AML-193 (cell line): ENCODE measurements at places on chromosomes 5 and 9.

GRCh38 chr9:133961226-133962165, 30.6 kb downstream of the VAV2 start:
- DNase-seq = no peak

DNA sequence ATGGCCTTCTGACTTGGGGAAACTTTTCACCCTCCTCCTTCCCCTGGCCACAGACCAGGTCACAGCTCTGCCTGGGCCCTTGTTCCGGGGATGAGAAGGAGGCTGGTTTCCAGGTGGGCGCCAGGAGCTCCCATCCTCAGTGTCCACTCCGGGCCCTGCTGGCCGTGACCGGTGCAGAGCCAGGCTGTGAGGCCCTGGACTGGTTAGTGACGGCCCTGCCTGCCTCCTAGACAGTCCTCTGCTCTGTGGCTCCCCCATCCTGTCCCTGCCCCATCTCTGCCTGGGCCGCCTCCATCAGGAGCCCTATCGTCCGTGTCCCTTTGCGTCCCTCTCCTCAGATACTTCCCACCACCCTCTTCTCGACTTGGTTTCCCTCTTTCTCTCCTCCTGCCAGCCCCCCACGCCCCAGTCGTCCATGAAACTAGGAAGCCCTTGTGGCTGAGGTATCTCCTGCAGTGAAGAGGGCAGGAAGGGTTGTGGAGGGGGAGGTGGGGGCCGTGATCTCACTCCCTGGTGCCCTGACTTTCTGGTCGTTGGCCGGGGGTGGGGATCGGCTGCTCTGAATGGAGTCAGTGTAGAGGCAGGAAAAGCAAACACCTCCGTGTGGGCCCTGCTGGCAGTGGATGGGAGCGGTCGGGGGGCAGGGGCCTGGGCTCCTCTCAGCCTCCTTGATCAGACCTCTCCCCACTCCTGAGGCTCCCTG, 15.4 kb upstream of the CERCAM start:
- DNase-seq = no peak

GRCh38 chr9:18739127-18739526, 265.2 kb downstream of the ADAMTSL1 start:
- DNase-seq = no peak

DNA sequence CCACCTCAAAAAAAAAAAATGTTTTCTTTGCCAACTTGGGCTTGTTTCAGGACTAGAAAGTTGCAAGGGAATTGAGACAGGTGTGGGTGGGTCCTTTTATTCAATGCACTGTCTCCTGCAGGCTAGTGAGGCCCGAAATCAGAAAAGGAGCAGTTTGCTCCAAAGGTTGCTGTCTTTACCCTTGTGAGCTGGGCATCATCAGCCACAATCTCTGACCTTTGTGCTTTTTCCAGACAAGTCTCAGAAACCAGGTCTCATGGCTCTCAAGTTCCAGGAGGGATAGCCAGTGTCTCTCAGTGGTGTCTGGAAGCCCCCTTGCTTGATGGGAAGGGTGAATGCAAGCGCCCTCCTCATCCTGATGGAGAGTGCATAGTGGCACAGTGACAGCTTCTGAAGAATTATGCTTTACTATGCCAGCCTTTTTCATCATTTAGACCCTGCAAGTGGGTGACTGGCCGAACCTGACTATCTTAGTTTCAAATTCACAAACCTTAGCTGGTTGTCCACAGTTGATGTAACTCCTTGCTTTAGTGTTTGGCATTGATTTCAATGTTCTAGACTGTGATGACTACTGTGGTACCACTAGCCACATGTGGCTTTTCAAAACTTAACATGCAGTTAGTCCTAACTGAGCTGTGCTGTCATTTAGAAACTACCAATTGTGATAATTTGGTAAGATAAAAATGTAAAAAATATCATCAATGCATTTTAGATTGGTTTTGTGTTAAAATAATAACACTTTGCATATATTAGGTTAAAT, 468.6 kb downstream of the GADD45G start:
- no peak for DNase-seq

DNA sequence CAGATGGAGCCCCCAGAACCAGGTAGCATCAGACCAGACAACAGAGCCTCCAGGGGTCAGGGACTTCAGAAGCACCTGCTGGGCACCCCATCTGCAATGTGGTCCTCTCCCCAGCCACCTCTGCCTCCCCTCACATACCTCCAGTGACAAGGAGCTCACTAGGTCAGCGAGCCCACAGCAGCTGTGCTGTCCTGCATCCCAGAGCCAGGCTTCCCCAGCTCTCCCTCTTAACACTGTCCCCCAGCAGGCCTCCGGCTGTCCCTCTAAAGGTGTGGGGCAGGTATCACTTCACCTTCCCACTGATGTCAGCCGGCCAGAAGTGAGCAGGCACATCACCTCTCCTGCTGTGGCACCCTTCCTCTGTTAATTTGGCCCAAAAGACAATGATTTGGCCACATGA, 83.6 kb downstream of the LMX1B start:
- no peak for DNase-seq

- DNase-seq = no peak
Observed at GRCh38 chr5:62144401-62145022, 161.5 kb upstream of the KIF2A start.

DNA sequence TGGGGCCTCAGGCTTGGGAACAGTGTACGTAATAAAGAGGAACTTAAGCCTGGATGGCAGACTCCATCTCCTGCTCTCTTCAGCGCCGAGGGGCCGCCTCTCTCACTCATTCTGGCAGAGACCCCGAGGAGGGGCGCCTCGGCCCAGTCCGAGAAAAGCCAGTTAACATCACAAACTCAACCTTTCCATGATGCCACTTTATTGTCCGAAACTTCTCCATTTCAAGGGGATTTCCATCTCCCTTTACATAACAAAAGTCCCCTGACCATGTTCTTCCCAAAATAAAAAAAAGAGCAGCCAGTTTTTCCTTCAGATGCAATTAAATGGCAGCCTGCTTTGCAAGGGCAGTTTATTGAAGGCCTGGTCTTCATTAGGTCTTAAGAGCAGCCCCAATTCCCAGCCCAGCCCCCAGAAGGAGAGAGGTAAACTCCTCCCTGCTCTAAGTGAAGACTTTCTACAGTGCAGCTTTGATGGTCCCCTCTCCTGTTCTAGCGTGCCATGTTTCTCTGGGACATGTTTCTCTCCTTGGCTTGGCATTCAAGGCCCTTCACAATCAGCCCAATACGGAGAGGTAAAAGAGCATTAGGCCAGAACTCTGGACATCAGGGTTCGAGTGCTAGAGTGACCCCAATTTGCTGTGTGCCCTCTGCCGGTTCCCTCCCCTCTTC, 19.5 kb upstream of the RAB14 start:
- no peak for DNase-seq

- no peak for DNase-seq
Observed at GRCh38 chr9:116452634-116453033, 234.5 kb upstream of the TRIM32 start.

- no peak for DNase-seq
Observed at GRCh38 chr5:177475563-177476427, 2.4 kb upstream of the DBN1 start.

DNA sequence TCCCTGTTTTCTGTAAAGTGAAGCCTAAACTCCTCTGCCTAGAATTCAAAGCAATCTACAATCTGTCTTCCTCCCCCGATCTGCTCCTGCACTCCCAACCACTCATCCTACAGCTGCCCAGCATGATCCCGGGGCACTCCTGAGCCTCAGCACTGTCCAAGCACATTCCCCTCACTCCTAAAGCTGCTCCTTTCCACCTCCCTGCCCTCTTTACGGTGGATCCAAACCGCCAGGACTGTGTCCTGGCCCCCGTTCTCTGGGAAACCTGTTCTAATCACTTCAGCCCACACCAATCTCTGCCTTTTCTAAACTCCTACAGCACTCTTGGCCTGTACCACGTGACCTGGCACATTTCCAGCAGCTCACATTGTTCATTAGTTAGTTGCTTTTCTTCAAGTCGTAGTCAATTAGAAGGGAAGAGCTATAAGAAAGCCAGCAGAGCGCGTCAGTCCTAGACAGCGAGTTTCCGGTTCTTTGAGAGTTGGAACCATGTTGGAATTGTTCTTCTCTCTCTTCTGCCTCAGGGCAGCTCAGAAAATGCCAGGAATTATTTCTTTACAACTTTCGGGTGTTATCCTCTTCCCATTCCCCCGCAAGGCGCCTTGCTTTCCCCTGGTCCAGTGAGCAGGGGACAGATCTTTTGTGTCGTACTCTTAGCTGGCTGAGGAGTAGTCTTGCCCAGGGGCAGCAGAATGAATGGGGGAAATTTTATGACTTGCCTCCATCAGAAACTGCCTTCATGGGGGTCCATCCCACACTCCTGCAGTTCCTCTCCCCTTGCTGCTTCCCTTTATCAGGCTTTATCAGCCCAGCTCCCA, 60.7 kb downstream of the NRG2 start:
- no peak for DNase-seq

GRCh38 chr9:33202552-33203201, 35.5 kb upstream of the B4GALT1 start:
- no peak for DNase-seq

DNA sequence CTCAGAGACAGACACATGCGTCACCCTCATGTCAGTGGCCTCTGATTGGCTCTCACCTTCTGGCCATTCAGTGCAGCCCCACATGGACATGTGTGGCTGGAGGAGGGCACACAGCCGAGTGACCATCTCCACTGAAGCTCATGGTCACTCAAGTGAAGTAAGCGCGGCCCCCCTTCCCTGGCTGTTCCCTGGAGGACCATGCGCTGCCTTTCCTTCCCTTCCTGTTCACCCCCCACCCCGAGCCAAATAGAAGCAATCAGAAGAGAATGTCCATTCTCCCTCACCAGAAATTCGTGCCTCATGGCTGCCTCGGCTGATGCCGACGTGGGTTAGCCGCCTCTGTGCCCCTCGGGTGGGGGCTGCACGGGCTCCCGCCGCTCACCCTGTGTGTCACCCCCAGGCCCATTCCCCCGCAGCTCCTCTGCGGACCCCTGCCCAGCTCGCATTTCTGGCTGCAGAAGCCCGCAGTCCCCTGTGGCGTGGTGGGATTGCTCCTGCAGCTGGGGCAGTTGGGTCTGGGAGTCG, 12.5 kb upstream of the COL5A1 start:
- DNase-seq = no peak

DNA sequence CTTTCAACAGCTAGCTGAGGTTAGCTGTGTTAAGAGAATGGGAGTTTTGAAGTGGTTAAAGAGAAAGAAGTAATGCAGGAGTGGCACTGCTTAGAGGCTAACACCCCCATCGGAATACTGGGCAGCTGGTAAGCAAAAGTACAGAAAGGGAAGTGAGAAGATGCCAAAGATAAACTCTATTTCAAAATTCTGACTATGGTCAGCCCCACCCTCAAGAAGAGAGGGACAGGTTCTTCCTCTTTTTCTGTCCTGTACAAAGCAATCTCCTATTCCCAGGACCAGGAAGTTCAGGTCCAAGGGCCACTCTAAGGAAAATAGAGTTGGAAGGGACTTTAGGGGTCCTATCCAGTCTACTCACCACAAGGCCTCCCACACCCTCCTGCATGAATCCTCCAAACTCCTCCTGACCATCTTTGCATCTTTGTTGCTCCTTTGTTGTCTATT, 45.9 kb upstream of the JAK2 start:
- DNase-seq = peak; percentile 95

GRCh38 chr5:57468481-57469163, 14.0 kb downstream of the ACTBL2 start:
- no peak for DNase-seq

DNA sequence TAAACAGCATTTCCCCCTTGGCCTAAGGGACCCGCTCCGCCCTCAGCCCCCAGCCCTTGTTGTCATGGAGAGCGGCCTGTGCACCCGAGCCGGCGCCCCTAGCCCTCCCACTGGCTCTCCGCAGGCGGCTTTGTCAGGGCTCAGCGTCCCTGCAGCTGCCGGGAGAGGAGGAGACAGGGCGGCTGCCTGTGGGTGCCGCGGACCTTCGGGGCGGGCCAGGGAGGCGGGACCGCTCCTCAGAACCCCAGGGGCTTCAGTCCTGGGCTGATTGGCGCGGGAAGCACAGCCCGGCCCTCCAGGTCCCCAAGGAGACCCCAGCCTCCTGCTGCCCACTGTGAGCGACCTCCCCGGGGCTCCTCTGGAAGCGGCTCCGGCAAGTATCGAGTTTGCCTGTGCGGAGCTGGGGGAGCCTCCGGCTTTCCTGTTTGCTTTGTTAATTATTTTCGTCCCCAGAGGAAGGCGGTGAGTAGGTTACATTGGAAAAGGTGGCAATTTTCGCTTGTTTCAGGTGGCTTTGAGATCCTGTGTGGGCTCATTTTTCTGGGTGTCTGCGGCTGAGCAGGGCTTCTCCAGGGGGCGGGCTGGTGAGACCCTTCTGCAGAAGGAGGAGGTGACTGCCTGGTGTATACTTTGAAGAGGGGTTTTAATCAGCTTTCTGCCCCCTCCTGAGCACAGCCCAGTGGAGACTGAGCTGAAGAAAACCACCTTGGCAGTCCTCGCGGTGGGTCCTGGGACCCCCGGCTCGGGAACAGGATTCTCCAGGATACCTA, at the start of gene FGD3:
Gene FGD3, plus strand, starts transcription at position 256 of the 770 bp plus-strand sequence. CDS start 28,734 bp downstream, outside the sequence.
- no peak for DNase-seq

DNA sequence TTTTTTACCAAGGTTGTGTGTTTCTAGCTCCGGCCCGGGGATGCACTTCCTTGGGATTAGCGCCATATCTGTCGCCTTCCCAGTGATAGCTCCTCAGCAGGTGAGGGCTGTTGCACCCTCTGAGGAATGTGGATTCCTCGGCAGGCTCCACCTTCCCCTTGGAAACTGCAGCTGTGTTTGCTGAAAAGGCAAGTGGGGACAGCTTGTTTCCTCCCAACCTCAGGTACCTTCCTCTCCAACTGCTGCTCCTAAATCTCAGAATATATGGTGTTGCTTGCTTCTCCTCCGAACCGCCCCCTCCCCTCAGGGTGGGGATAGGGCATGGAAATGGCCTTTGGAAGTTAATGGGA, 1.3 kb downstream of the SLC1A1 start:
- no peak for DNase-seq

DNA sequence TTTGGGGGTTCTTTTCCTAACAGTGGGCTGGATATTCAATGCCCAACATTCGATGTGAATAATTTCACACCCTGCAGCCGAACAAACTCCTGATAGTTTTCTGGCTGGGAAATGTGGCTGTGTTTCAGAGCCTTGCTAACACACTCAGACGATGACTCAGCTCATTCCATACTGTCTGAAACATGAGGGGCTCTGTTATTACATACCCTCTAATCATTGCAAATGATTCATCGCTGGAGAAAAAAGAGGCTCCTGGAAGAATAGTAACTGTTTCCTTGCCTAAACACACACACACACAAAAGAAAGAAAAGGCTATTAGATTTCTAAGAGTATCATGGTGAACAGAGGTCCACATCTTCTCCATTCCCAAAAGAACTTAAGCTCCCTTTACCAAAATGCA, 75.8 kb downstream of the OXCT1 start:
- DNase-seq = no peak

- no peak for DNase-seq
Observed at GRCh38 chr5:83957188-83957587, 236.5 kb upstream of the HAPLN1 start.

GRCh38 chr5:161535762-161536161, 10.8 kb downstream of the GABRB2 start:
- no peak for DNase-seq

DNA sequence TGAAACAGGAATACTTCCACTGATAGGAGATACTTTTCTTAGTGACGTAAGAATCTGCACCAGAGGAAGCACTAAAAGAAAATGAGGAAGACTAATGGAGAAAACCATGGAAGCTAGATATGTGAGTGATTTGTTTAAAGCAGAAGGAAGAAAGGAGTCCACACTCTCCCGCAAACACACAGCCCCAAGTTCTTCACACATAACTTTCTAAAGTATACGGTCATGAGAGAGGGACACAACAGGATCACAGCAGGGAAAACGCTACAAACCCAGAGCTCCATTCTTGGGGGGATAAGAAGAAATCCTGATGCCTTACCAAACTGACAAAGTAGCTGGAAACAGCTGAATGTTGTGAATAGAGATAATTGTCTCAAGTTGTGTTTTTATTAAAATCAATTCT, 222.2 kb upstream of the TMEM161B start:
- no peak for DNase-seq

GRCh38 chr9:14323985-14324650, 10.2 kb upstream of the NFIB start:
- no peak for DNase-seq
